ENCODE measurements at places on chromosomes 16 and 17.

GRCh38 chr17:57943645-57944044 lies 11.6 kb downstream of the CUEDC1 start:
- no peak for DNase-seq

DNA sequence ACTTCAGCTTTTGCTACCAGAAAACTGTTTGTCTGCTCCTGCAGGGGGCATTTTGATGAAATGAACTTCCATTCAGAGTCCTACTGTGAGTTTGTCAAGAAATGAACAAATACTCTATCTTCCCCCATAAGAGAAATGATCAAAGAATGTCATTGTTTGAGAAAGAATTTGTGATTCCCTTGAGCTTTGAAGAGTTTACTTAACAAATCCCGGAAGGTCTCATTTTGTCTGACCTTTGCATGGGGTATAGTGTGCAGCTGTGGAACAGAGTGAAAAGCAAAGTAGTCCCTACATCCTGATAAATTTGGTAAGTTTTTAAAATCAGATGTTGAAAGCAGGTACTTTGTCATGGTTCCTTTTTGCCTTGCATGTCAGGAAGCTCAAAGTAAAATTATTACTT lies 178.0 kb downstream of the ABCC12 start:
- DNase-seq: no peak

DNA sequence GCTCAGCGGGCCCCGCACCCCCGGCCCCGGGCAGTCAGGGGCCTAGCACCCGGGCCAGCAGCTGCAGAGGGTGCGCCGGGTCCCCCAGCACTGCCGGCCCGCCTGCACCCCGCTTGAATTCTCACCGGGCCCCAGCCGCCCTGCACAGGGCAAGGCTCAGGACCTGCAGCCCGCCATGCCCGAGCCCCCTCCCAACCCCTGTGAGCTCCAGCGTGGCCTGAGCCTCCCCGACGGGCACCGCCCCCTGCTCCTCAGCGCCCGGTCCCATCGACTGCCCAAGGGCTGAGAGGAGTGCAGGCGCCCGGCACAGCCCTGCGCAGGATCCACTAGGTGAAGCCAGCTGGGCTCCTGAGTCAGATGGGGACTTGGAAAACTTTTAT lies 1.7 kb upstream of the BRCA1 start:
- DNase-seq: no peak

GRCh38 chr16:83470416-83470815 lies 337.4 kb upstream of the HSBP1 start:
- no peak for DNase-seq

GRCh38 chr16:2813771-2814221 lies 3.2 kb upstream of the PRSS21 start:
- DNase-seq: no peak

- no peak for DNase-seq
Measured at GRCh38 chr16:1375741-1376410, 24.1 kb downstream of the GNPTG start.

DNA sequence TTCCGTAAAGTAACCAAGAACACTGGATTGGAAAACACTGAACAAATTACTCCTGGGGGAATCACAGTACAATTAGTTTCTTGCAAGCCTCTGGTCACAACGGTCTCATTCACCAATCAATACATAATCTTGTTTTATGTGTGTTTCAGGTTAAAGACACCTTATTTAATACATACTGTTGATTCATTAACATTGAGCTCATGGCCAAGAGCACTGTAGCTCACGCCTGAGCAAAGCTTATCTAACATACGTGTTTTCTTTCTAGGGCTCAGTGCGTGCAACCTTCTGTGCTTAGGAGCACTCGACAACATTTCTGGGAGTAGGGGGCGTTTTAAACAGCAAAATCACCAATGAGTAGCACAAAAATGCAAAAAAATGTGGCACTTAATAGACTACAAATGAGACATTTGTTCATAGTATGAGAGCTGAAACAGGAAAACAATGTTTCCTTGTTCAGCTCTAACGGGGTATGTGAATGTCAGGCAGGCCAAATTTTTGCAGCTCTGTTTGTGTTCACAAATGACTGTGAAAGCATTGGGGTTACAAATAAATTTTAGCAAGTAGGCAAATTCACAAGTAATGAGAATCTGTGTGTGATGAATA lies 206.2 kb downstream of the CNTNAP4 start:
- DNase-seq: no peak

DNA sequence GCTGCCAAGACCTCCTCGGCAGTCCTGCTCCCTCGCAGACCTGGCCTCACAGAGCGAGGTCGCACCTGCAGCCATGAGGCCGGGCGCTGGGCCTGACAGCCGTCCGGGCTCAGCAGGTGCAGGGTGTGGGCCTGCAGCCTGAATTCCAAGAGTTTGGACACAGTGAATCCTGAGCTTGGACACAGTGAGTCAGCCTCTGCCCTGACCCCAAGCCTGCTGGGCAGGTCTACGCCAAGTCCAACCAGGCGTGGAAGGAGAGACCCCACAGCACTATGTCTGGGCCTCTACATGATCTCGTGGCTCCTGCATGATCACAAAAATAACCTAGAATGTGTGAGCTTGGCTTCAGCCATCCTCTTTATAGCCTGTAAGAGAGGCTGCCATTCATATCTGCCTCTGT lies 121.0 kb downstream of the C16orf95 start:
- DNase-seq: no peak

GRCh38 chr16:1427473-1428461 lies 3.1 kb upstream of the PERCC1 start:
- DNase-seq: no peak

DNA sequence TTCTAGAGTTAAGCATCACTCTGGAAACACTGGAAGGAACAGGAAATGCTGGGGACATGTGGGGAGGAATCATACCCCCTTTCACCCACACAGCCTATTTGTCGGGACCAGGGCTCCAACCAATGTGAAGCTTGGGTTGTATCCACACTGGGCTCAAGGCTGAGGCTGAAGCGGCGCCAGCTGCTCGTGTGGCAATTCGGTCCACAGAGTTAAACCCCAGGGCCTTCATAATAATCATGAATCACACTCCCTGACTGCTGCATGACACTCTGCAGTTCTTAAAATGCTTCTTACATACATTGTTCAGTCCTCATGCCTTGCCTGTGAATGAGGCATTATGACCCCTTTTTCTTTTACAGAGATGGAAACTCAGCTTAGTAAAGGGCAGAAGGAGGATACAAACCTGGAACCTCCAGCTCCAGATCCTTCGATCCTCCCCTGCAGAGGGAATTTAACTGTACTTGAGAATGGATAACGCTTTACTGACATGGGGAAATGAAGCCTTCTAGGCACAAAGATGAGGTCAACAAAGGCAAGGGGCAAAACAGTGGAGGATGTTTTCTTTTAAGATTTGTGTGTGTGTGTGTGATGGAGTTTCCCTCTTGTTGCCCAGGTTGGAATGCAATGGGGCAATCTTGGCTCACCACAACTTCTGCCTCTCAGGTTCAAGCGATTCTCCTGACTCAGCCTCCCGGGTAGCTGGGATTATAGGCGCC lies 72.7 kb downstream of the SOX9 start:
- DNase-seq: peak; percentile 72

GRCh38 chr16:83137894-83138293 lies 511.1 kb downstream of the CDH13 start:
- no peak for DNase-seq

DNA sequence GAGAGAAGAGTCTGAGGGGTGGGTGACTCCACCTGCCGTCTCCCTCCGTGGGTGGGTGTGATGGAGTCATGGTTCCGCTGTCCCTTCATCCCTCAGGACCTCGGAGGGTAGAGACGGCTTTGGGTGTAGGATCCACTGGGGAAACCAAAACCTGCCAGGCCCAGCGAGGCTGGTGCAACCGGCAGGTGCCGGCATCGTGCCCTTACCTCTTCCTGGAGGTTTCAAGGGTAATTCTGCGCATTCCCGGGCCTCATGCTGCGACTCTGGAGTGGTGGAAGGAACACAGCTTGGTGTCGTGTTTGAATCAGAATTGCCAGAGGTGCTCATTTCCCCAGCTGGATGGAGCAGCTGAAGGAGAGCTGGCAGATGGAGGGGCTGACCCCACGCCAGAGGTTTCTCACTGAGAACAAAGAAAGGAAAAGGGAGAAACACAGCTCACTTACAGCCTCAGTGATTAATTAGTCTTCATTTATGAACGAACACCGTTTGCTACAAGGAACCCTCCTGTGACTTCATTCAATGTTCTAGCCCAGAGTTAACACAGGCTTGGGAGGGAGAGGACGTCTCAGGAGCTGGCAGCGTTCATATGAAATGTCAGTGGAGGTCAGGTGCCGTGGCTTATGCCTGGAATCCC lies 16.3 kb upstream of the ATP2A3 start:
- no peak for DNase-seq

- DNase-seq: no peak
Measured at GRCh38 chr17:49616086-49616485, 40.4 kb downstream of the NXPH3 start.

DNA sequence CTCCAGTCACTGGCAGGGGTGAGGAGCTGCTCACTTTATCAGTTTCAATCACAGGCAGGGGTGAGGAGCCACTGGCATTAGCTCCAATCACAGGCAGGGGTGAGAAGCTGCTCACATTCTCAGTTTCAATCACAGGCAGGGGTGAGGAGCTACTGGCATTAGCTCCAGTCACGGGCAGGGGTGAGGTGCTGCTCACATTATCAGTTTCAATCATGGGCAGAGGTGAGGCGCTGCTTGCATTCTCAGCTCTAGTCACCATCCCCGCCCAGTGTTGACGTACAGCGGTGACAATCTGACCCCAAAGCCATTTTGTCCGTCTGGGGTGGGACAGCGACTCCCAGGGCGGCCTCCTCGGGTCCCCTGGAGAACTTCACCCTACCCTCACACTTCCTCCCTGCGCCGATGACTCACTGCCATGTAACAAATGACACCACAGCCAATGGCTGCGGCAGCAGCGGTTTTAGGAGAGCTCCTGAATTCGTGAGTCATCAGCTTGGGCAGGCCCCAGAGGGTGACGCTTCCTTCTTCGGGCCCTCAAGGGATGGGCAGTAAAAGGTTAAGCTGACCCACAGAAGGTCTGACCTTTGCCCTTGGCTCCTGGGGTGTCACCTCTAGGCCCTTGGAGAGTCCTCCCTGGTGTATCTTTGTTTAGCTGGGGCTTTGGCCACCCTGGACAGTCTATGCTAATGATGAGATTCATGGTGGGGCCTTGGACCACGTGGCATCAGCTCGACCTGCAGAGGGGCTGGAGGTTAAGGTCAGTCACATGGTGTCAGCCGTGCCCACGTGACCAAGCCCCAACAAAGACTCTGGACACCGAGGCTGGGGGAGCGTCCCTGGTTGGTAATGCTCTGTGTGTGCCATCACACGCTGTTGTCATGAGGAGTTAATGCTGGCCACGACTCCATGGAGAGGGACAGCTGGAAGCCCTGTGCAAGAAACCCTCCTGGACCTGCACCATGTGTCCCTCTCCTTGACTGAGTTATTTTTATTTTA lies 171.7 kb downstream of the C16orf95 start:
- no peak for DNase-seq

GRCh38 chr17:60060474-60060873 lies 18.2 kb downstream of the HEATR6 start:
- no peak for DNase-seq

DNA sequence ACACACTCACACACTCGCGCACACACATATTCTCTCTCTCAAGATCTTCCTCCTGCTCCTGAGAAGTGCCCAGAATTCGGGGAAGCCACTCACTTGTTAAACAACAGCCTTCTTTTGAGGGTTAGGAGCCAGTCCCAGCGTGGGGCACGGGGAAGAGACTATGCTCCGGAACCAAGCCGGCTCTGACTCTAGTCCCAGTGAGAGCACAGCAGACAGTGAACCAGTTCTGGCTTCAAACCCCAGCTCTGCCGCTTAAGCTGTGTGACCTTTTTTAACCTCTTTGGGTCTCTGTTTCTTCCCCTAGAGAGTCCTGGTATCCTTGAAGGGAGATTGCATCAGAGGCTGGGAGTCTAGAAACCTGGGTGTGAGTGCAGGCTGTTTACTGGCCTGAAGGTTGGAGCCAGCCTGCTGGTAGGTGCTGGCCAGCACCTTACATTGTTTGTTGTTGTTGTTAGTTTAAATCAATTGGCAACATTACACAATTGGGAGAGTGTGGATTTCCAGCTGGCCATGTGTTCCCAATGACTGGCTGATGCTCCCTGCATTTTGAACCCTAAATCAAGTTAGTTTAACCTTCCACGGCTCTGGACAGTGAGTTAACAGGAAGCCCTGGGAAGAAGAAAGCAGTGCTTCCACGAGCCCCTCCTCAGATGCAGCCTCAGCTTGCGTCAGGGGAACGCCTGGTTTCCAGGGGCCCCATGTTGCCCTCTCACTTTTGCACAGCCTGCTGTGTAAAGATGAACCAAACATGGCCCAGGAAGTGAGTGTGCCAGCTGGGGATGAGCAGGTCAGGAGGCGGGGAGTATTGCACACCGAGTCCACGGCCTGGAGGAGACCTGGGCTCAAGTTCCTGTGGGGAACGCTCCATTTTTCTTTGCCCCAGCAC lies 71.5 kb downstream of the GAS7 start:
- DNase-seq: no peak

DNA sequence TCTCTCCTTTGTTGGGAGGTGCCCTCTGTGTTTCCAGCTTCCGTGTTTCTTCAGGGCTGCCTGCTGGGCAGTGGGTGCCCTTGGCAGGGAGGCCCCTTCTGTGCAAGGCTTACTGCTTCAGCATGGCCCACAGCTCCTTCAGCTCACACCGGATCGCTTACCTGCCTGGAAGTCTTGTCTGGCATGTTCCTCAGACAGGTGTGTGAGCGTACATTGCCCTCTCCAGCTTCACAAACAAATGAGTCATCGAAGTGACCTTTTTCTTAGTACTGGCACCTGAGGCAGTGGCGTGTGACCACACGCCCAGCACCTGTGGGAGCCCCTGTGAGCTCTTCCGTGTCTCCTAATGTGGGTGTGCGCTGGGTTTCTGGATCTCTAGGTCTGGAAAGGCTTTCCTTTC lies 3.5 kb downstream of the RAB40C start:
- DNase-seq: no peak

GRCh38 chr17:34596920-34597319 lies 17.5 kb downstream of the TMEM132E start:
- DNase-seq: no peak

DNA sequence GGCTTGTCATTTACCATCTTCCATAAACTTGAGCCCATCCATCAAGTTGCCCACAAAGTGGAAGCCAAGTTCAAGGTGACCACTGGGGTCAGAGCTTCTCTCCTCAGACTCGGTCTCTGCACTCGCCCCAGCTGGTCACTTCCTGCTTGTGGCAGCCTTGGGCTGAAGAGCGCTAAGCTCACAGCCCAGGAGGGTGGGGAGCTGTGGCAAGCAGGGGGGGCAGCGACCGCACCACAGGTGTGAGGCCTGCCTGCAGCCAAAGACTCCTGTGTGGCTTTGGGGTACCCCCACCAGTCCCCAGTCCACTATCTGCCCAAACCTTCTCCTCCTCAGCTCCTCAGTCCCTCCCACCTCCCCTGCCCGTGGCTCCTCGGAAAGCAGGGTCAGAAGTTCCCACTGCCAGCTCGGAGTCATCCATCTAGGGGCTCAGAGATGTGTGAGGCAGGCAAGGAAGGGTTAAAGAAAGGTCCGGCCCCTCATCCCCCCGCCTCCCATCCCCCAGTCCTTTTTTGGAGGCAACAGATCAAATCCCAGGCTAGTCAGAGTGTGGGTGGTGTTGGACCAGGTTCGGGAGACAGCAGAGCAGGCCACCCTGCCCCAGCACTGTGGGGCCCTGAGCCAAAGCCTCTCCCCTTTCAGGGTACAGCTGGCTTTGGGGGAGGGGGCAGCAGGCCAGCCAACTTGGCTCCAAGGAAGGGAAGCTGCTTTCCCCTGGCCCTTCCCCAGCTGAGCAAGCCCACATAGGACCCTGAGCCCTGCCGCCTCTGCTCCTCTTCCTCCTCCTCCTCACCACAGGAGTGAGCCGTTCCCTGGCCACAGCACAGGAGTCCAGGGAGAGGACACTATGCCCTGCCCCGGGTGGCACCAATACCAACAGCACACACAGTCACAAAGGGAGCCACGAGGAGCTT lies 3.2 kb downstream of the CSF3 start:
- peak; percentile 63 for DNase-seq

GRCh38 chr16:88406096-88407041 lies 23.6 kb downstream of the ZNF469 start:
- DNase-seq: no peak
